ENCODE measurements at places on chromosomes 13 and 19.
A peak's percentile ranks its signal among the peaks of the same experiment; 100 is the strongest.

DNA sequence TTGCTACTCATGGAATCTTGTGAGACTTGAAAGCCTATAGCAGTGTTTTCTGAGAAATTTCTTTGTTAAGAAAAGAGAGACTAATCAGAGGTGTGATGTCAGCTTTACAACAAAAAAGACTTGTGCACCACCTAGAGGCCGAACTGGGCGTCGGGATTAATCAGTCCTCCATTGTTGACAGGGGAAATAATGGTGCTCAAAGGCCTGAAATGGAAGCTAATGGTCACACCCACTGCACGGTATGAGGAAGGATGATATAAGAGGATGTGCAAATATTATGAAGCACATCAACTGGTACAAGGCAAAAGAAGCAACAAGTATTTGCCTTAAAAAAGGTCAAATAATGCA is 480.2 kb upstream of the MIR17HG start:
- DNase-seq, result peak; percentile 74

DNA sequence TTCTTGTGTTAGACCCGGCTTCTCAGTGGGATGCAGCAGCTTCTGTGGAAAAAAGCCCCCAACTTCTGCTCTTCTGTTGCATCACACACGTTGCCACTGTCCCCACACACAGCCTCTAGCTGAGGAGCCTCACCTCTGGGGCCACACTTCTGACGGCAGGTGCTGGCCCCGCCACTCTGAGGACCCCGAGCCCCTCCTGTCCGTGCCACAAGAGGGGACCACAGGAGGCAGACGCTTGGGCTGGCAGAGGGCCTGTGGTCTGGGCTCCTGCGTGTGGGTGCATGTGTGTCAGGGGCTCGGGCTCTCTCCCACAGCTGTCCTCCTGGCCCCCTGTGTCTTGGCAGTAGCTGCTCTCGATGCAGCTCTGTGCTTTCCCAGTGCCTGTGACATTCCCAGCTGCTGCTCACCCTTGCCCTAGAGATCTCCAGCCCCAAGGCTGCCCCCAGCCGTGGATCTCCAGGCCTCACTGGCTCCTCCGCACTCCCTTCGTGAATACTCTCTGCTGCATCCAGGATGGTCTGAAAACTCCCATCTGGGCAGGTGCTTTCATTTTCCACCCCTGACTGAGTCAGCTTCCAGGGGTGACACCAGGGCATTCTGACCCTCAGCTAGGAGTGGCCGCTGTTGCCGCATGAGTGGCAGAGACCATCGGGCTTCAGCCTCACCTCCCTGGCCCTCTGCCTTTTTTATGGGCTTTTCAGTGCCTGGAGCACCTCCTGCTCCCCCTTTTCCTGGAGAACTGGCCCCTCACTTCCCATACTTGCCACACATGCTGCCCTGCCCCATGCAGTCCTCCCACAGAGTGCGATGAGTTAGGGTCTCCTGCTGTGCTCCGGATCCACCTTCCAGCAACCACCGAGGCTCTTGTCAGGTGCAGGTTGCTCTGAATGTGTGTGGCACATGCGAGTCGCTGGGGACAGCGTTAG is 13.7 kb downstream of the MAU2 start:
- DNase-seq, result no peak

DNA sequence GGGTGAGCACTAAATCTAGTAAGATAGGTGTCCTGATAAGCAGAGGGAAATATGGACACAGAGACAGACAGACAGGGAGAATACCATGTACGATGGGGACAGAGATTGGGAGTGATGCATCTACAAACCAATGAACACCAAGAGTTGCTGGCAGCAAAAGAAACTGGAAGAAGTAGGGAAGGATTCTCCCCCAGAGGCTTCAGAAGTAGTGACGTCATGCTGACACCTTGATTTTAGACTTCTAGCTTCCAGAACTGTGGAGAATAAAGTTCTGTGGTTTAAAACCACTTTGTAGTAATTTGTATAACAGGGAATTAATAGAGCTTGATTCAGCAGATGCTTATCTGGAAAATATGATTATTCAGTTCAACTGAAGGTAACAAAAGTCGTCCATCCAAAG is 66.1 kb downstream of the SLC10A2 start:
- DNase-seq, result no peak

GRCh38 chr13:61350341-61350740 is 65.3 kb downstream of the PCDH20 start:
- DNase-seq, result no peak

GRCh38 chr13:111252446-111253364 is 67.7 kb upstream of the TEX29 start:
- DNase-seq, result no peak

- no peak for DNase-seq
Observed at GRCh38 chr19:23528376-23528775, 133.1 kb upstream of the ZNF91 start.

GRCh38 chr13:45949161-45949560 is 97.6 kb upstream of the SIAH3 start:
- no peak for DNase-seq

DNA sequence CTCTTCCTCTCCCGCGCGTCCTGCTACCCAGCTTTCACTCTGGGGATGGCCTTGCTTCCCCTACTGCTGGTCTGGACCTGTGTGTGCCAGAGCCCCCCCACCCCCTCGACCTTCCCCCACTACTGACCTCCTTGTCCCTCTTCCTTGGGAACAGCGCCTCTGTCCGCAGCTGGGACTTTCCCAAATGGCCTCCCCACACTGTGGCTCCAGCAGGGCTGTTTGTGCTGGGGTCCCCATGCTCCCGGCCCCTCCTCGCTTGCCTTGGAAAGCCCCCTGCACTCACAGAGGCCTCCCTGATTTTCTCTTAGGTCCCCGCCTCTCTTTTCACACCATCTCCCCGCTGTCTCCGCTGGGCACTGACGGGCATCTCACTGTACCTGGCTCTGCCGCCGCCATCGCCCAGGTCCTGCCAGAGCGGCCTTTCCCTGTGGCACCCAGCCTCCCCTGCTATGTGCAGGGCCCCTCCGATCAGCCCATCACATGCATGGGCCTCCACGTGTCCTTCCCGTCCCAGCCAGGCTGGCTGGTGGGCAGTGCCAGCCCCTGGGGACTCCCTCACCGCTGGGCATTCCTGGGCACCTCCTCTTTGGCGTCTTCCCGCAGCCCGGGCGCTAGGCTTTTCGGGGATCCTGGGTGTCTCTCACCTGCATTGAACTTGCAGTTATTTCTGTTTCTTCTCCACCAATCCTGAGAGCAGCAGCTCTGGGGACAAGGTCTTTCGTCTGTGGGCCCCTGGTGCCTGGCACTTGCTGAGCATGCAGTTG is 118.7 kb downstream of the ATP11A start:
- no peak for DNase-seq

- DNase-seq, result no peak
Observed at GRCh38 chr13:96112936-96113335, 23.0 kb downstream of the HS6ST3 start.

- DNase-seq, result no peak
Observed at GRCh38 chr13:87089391-87089790, 581.8 kb upstream of the SLITRK5 start.
